ENCODE measurements at places on chromosomes 3 and 15.

GRCh38 chr15:62712455-62712839 is 330.1 kb upstream of the TPM1 start:
- DNase-seq: no peak

GRCh38 chr3:123799544-123800361 is 84.4 kb downstream of the MYLK start:
- DNase-seq: no peak

GRCh38 chr3:99951701-99952100 is 134.0 kb downstream of the CMSS1 start:
- no peak for DNase-seq

DNA sequence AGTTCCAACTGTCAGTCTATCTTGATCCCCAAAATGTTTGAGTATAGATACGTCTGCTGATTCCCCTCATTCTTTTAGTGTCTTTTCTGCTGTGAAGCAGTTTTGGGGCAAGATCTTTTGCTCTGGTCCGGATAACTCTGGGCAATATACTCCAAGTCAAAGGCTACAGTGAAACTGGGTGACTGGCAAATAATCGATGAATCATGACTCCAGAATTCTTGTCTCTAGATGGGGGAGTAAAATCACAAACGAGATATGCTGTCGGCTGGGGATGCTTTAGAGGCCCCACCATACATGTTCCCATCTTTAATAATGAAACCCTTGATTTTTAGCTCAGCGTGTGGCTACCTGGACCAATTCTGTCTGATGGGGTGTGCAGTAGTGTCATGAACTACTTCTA is 76.5 kb downstream of the KLF13 start:
- DNase-seq: no peak

GRCh38 chr3:106381286-106381938 is 512.6 kb upstream of the CBLB start:
- no peak for DNase-seq

- DNase-seq: no peak
Measured at GRCh38 chr3:65178703-65179102, 490.9 kb upstream of the ADAMTS9 start.

Data from caudate nucleus (tissue), 63 donors.